ENCODE measurements at places on chromosomes 5 and 9.

GRCh38 chr9:37949576-37949975 is 45.6 kb upstream of the SLC25A51 start:
- no peak for DNase-seq

- peak; percentile 24 for DNase-seq
Measured at GRCh38 chr5:159341906-159342310, 11.6 kb upstream of the IL12B start.

DNA sequence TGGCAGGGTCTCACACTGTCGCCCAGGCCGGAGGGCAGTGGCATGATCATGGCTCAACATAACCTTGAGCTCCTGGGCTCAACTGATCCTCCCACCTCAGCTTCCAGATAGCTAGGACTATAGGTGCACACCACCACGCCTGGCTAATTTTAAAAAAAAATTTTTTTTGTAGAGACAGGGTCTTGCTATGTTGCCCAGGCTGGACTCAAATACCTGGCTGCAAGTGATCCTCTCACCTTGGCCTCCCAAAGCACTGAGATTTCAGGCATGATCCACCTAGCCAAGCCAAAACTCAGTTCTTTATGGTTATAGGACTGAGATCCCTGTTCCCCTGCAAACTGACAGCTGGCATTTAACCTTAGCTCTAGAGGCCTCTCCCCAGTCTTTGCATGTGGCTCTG is 5.3 kb downstream of the LMBRD2 start:
- no peak for DNase-seq

GRCh38 chr5:25025831-25026230 is 381.1 kb upstream of the CDH10 start:
- no peak for DNase-seq

DNA sequence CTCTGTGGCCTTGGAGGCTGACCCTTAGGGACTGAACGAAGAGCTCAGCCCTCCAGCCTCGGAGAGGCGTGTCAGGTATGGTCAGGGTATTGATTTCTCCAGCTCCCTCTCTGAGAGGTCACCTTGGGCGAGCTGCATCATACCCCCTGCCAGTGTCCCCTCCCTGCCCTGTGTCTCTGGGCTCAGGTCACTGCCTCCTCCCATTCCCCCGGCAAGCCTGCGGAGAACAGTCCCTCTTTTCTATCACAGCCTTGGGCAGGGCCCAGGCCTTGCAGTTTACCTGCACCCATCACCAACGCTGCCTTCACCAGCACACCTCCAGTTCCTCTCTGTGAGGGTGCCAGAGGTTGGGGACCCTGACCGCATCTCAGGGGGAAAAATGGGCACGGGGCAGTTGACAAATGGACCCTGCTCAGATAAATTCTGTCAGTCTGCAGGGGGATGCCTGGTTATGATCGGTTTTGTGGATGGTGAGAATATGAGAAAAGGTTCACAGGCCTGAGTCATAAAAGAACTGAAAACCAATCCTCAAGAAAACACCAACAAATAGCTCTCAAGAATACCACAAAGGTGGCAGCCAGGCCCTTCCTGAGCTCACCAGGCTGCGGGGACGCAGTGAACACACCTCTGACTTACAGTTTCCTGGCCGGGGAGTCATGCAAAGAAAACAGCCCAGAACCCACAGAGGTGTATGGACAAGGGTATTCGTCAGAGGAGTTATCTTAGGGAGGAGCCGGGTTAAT is 24.7 kb upstream of the RXRA start:
- DNase-seq, result no peak

DNA sequence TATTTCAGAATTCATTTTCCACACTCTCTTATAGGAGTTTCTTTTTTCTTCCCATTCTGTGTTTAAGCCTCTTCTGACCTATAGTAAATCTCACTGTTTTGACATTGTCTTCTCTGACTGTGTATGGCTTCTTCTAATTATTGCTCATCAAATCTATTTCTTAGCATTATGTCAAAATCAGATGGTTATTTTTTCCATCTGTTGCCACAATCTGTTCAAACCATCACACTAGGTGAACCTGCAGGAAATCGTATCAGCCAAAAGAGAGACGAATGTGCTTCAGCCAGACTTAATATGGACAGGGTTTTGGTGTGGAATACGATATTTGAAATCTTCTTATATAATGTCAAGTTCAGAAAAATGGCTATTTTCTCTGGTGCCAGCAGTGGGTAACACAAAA is 15.9 kb upstream of the SEMA4D start:
- no peak for DNase-seq

DNA sequence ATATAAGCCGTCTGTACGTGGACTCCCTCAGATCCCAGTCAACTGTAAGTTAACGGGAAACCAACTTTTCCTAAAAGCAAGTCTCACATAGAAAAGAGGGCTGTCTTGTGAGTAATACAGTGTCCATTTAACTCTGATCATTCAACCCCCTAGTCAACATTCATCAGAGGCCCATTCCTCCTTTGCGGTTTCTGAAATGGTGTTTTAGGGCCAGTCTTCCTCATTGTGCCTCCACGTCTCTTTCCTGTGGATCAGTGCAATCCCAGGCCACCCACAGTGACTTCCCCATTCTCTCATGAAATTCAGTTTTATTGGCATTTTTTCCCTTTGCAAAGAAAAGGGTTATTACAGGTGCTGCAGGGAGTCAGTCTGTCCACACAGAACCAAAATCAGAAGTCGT is 261.8 kb downstream of the NR3C1 start:
- no peak for DNase-seq

GRCh38 chr5:132087176-132087575 is 13.6 kb downstream of the CSF2 start:
- no peak for DNase-seq

DNA sequence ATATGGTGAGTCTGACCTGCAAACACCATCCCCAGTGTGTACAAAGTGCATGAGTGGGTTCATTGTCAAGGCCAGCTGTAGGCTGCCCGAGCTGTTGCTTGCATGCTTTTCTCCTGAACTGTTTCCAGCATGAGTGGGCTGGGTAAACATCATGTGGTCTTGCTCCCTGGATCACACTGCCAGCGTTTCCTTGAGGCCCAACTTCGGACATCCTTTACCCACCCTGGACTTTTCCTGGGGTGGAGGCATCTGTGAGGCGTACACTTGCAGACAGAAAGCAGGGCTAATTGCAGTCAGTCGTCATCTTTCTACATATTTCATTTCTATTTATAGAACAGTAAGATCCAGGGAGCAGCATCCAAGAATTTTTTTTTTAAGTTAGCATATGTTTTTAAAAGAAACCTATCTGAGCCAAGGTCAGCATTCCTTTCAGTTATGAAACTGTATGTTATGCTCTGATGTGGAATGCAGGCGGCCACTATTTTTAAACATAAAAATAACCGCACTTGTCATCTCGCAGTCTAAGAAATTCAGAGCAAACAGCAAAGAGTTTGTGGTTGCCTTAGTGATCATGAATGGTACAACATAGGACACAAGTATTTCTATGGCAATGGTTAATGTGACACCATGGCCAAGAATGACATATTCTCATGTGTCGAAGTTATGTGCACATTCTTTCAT is 106.5 kb upstream of the DMRT1 start:
- DNase-seq, result peak; percentile 87

- DNase-seq, result no peak
Measured at GRCh38 chr9:22073349-22073748, 64.2 kb upstream of the CDKN2B start.

- DNase-seq, result no peak
Measured at GRCh38 chr5:167820101-167820990, 471.1 kb upstream of the WWC1 start.

- DNase-seq, result no peak
Measured at GRCh38 chr9:33742051-33742450, 53.3 kb upstream of the PRSS3 start.

- no peak for DNase-seq
Measured at GRCh38 chr5:135190416-135191083, 156.5 kb upstream of the PITX1 start.

DNA sequence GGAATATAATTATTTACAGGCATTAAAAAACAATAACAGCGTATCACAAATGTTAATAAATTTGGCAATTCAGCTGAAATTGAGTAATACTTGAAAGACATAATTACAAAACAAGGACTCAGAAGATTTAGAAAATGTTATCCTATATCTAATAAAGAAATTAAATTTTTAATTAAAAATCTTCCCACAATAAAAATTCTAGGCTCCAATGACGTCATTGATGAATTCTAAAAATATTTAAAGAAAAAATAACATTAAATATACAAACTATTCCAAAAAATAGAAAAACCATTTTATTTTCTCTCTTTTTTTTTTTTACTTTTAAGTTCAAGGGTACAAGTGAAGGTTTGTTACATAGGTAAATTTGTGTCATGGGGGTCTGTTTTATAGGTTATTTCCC is 161.5 kb downstream of the ADAMTS6 start:
- DNase-seq, result no peak
